GM23248 (cell line): ENCODE measurements at places on chromosomes 1 and 21. TPM values are rescaled to one million over a fixed set of nuclear protein-coding genes. Genes with fewer than 3 reads are reported as not detected.

NLRP3 gene
- total RNA-seq = 0.76 and 2.3 TPM in 2 replicates

OR2AK2 gene
- total RNA-seq = not detected in 2 replicates

TRAF3IP3 gene
- not detected in 2 replicates for total RNA-seq

GRCh38 chr1:110618668-110619067, 12.5 kb upstream of the KCNA2 start:
- DNase-seq = no peak
- no peaks in the 10 kb centered on the region for H3K36me3 ChIP-seq
- no peak overlapping the region for H3K27ac ChIP-seq
- no peak overlapping the region for H3K4me3 ChIP-seq
- no peaks in the 10 kb centered on the region for H3K4me1 ChIP-seq

GRCh38 chr1:201295346-201295745, 12.0 kb downstream of the PKP1 start:
- H3K4me3 ChIP-seq = no peak overlapping the region
- peaks cover 27% of the 10 kb centered on the region for H3K4me1 ChIP-seq
- no peaks in the 10 kb centered on the region for H3K36me3 ChIP-seq
- DNase-seq = peak; percentile 28
- H3K27me3 ChIP-seq = no peaks in the 10 kb centered on the region

DNA sequence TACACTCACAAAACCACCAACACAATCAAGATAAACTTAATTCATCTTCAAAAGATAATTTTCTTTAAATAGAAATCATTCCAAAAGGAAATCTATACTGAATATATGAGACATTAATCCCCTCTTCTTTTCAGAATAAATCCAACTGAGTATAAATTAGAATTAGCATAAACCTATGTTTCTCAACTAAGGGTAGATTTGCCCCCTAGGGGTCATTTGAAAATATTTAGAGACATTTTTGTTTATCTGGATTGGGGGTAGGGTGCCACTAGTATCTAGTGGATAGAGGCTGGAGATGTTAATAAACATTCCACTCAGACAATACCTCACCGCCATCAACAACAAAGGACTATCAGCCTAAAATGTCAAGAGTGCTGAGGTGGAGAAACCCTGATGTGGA, 6.5 kb upstream of the TNFSF4 start:
- no peak overlapping the region for H3K27ac ChIP-seq
- H3K36me3 ChIP-seq = no peaks in the 10 kb centered on the region
- H3K4me3 ChIP-seq = no peak overlapping the region
- DNase-seq = no peak
